NCI-H2081 treated with DMSO at 0.1 percent for 48 hours (cell line): ENCODE measurements at places on chromosomes 5 and 9.

DNA sequence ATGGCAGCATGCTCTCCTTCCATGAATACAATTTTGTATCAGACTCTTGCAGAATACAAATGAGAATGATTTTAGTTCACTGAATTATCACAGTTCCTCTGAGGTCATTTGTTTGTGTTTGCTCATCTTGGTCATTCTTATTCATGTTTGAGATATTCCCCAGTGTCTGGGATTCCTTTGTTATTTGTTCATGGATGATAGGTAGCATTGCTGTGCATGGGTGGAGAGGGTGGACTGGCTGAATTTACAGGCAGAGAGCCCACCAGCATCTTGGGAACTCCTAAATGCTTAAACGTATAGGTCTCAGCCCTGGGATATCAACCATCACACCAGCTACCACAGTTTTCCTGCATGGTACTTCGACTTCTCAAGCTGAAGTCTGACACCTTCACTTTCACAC lies 459.8 kb downstream of the CCDC171 start:
- DNase-seq: no peak

DNA sequence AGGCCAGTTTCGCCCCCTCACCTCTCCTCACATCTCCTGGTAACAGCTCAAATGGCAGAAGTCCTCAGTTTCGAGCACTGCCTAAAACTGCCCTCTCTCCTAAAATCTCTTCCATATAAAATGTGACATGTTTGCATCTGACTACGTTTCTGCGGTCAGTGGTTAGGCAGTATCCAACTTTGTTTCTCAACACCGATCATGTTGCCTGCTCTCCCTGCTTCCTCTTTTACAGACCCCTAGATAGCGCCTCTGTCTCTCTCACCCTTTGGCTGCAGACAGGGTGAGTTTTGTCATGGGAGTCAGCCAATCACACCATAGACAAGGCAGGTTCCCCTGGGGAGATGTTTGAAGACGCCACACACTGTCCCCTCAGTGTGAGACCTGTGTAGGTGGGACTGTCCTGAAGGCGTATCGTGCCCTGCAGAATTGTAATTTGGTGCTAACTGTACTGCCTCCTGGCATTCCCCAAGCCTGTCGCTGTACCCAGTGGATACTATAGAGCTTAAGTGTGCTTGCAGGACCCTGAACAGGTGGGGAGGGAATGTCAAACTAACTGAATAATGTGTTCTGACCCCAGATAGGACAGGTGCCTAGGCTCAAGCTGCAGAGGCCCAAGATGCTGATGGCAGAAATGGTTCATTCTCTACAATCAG lies 1.1 kb downstream of the HEXB start:
- no peak for DNase-seq

GRCh38 chr5:55421074-55421529 lies 113.3 kb downstream of the MTREX start:
- no peak for DNase-seq

DNA sequence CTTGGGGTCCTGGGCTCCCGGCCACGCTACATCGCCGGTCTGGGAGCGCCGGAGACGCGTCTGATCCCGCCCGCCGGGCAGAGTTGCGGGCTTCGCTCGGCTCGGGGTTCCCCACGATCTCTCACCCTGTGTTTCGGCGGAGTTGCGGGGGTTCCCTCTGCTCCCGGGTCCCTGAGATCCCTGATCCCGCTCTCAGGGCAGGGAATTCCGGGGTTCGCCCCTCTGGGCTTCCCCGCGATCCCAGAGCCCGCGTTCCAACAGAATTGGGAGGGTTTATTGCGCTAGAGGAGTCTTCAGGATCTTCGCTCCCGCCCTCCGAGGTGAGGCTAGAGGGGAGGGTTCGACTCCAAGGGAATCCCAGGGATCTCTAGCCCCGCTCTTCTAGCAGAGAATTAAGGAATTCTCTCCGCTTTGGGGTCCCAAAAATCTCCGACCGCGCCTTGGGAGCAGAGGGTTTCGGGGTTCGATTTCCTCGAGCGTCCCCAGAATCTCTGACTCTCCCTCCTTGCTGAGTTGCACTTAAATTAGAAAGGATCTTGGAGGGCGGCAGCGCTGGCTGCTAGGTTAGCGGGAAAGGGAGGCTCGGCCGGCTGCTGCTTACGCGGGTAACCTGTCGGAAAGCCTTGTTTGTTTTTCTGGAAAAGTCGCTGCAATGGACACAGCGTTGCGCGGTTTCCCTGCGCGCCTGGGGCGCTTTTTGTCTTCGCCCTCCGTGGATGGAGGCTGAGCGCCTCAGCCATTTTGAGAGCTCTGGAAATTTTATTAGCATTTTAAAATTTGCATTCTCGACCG lies 1.3 kb downstream of the DMRT1 start:
- no peak for DNase-seq

DNA sequence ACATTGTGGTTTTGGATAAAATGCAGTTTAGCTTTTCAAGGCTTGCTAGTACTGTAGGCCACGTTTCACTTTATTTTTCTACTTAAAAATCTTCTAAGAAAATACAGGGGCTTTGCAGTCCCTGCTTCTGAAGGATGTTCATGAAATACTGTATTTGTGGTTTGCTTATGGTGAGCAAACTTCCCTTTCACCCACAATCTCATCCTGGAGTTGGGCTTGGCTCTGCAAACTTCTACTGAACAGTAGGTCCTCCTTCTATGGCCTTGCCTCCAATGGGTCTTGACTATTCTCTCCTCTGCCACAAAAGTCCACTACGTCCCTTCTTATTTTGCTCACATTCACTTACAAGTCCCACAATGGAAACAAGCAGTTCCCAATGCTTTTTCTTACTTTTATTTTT lies 502.7 kb upstream of the KLF4 start:
- no peak for DNase-seq

DNA sequence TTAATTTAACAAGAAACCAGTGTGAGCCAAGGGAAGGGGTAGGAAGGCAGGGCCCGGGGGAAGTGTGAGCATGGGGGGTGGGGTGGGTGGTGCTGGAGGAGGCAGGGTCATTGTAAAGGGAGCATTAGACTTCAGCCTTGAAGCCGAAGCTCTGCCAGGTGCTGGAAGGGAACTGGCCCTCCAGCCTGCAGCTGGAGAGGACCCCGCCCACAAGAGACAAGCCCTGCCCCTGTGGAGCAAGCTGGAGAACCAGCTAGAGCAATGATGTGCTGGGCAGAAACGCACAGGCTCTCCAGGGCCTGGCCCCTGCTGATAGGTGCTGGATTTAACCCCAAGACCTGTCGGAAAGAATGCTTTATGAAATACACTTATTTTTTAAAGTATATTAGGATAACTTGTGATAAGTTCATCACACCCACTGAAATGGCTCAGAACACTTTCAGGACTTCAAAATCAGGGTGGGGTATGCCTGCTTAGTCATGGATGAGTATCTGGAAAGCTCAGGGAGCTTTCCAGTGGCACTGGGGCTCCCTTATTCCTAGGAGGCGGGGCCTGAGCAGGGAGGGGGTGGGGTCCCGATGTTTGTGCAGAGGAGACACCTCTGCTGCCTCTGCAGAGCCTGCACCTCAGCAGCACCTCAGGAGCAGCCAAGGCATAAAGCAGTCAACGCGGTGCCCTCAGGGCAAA lies 27.1 kb downstream of the UBE2QL1 start:
- no peak for DNase-seq

GRCh38 chr5:36648426-36648825 lies 42.0 kb downstream of the SLC1A3 start:
- no peak for DNase-seq

DNA sequence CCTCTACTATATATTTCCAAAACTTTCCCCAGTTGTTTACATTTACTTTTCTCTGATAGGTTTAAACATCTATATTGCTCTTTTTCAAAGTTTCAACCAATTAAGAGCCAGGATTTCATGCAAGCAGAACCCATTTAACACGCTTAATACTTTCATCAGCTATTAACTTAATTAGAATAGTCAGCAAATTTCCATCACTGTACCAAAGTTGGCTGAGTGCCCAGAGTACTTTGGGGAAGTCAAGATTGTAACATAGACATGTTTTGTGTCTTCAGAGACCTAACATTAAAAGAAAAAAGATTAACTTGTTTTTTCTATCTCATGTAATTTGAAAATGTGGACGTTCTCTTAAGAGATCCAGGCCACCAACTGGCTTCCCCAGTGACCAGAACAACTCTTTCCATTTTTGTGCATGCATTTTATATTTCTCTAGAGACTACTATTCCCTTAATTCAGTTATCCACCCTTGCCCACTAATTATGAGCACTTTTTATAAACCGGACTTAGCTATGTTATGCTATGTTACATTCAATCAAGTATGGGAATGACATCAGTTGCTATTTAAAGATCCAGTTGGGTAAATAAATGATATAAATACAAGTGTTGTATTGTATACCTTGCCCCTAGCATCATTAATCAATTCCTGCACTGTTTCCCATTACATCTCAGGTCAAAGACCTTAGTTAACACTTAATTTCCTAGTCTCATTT lies 478.1 kb upstream of the NMUR2 start:
- DNase-seq: no peak

GRCh38 chr5:38259062-38259808 lies 876 bp downstream of the EGFLAM start:
- DNase-seq: no peak

DNA sequence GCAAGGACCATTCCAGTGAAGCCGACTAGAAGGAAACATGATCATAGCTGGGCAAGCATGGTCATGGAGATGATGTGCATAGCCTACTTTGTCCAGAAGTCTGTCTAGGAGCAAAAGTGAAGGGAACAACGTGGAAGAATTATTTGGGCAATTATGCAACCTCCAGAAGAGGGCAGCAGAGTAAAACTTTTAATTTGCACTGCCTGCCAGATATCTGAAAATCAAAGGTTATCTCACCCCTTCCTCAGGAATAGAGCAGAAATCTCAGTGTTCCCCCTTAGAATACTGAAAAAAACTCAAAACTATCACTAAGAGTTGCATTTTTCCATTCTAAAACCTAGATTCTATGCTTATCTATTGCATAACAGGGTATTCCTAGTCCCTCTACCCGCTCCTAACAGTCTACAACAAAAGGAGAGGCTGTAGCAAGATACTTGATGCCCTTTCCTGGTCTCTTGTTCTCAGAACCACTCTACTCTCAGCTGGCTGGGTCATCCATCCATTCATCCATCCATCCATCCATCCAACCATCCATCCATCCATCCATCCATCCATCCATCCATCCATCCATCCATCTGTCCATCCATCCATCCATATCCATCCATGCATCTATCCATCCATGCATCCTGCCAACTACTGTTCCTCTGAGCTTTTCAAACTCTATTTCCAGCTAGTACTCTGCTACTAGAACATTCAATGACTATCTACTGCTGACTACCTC lies 8.4 kb upstream of the SETD9 start:
- no peak for DNase-seq

- DNase-seq: no peak
Measured at GRCh38 chr5:76196886-76197489, 113.8 kb downstream of the SV2C start.

- no peak for DNase-seq
Measured at GRCh38 chr9:96080364-96080763, 204.9 kb downstream of the ERCC6L2 start.

DNA sequence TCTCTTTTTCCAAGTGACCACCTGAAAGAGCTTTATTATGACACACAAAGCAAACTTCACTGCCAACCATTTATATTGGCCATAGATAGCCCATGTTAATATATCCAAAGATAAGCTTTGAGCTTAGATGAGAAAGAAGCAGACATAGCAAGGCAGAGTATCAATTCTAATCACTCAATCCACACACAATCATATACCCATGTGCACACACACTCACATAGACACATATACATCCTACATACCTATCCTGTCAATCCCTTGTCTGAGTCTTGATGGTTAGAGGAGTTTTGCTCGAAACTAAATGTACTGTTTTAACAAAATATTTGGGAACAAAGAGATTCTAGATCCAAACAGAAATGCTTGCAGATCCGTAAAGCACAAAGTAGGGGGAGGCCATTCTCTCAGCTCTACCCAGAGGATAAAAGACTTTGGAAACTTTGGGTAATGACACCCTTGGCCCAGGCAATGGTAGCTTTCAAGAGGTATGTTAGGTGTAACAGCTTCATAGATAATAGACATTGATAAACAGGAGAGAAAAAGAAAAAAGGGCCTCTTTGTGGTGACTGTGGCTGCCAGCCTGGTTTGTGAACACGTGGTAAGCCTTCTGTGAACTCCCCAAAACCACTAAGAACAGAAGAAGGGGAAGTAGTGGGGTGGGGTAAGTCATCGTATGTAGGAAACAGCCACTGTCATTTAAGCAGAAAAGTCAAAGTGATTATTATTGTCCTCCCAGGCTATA lies 121.6 kb downstream of the TLR4 start:
- DNase-seq: no peak

DNA sequence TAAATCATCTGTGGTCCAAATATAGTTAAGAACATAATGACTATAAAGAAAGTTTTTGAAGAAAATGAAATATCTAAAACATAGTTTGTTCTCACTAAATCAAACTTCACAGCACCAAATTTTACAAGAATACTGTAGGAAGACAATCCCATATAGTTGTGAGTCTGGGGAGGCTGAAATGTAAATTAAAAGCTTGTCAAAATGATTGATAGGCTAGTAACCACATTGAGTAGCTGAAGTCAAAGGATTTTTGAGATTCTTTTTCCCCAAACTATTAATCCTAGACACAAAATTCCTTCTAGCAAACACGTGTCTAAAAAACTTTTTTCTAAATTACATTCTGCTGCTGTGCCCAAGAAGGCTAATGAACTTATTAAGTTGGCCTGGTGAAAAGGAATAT lies 13.0 kb downstream of the BHMT start:
- DNase-seq: no peak

GRCh38 chr5:133409210-133409674 lies 203.1 kb downstream of the FSTL4 start:
- DNase-seq: no peak

GRCh38 chr9:129463477-129463876 lies 157.4 kb downstream of the C9orf50 start:
- no peak for DNase-seq

DNA sequence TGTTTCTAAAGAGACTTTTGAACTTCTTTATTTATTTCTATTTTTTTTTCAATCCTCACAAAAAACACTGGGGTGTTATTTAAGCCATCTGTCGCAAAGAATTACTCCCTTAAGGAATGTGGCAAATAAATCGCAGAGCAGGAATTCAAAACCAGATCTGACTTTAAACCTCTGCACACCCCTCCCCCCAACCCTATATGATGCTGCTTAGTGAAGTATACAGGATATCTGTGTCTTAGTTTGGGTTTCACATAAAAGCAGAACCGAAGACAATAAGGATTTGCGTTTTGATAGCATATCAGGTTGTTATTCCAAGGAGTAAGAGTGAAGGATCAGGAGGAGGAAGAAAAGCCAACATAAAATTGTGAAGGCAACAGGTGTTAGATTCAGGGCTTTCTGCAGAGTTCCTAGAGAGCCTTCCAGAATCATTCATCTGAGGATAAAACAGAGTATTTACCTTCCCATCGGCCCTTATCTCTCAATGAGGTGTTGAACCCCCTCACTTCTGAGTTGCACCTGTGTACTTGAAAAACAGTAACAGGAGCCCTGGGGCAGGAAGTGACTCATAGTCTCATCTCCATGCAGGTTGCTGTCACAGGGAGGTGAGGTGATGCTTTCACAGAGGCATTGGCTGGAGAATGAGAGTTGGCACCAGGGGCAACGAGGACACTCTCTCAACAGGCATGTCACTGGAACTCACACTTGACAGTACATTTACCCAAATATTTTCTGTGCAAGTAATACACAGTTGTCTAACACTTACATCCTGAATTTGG lies 33.5 kb upstream of the DMRT3 start:
- DNase-seq: no peak
